ENCODE measurements at places on chromosomes 2 and 18. TPM values are rescaled to one million over a fixed set of nuclear protein-coding genes. Genes with fewer than 3 reads are reported as not detected.

DNA sequence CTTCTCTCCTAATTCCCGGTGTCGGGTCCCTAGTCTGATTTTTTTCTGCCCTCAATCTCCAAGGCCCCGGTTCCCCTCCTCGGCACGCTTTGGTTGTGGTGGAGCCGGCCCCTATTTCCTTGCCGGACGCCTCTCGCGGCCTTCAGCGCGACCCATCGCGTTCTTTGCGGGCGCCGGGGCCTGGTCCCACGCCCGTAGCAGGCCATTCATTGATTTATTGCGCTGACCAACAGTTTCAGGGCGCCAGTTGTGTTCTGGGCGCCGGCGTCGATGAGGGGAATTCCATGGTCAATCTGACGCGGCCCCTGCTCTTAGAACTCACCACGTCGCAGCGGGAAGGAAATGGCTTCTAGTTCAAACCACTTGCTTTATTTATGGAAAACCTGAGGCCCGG, 396 bp downstream of the CNOT9 start:
- peak; percentile 30 for DNase-seq

DNA sequence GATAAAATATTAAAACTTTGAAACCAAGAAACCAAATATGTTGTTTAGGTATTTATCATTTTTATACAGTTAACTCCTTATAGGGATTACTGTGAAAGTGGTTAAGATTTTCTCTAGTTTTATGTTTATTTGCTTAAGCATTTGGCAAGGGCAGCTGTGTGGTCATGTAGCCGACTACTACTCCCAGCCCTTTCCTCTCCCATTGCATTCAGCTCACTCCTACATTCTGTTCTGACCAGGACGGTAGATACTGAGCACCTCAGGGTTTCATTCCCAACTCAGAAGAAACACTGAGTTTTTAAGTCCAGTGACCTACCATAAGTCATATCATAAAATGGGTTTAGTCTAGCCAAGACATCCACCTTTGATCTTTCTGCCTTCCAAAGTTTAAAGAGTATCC, 19.8 kb downstream of the FZD5 start:
- DNase-seq, result no peak

DNA sequence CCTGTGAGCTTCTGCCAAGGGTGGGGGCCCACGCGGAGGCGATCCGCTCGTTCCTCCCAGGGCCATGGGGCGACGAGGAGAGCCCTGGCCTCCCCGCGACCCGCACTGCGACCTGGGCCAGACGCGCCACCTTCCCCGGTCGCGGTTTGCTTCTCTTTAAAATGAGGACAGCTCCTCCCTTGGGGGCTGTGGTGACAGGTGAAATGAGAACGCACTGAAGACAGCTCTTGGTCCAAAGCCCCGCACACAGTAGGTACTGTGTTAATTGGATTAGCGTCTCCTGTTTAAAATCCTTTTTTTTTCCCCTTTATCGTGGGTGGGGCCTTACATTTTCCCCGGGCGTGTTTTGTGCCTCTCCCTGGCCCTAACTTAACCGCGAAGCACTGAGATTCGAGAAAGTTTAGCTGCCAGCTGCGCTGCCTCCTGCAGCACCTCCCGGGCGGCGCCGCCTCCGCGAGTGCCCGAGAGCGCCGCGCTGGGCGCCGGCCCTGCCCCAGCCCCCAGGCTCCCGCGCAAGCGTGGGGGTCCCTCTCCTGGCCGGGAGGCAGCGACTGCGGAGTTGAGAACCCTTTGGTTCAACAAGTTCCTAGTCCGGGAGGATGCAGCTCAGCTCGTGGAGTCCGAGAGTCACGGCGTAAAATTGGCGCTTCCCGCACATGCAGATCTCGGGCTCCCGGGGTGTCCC, 1.1 kb downstream of the HPCAL1 start:
- no peak for DNase-seq

DNA sequence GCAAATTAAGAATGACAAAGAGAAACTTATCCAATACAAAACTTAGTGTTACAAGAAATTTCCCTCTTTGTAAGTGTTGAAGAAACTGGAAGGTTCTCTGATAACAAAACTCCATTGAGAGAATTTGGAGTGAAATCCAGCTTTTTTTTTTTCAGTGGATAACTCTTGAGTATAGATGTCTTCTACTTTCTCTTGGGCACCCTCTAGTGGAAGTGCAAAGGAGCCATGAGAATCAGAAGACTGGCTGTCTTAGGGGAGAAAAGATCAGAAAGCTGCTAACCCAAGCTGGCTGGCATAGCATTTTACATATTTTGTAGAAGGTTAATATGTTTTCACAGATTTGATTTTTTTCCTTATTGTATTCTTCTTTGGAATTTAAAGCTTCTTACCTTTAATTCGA, 138.8 kb upstream of the SATB2 start:
- DNase-seq, result no peak

GRCh38 chr18:22272242-22272641, 102.9 kb downstream of the GATA6 start:
- DNase-seq, result no peak

- no peak for DNase-seq
These were observed 37.1 kb upstream of the CTLA4 start for GRCh38 chr2:203830304-203831055.

DNA sequence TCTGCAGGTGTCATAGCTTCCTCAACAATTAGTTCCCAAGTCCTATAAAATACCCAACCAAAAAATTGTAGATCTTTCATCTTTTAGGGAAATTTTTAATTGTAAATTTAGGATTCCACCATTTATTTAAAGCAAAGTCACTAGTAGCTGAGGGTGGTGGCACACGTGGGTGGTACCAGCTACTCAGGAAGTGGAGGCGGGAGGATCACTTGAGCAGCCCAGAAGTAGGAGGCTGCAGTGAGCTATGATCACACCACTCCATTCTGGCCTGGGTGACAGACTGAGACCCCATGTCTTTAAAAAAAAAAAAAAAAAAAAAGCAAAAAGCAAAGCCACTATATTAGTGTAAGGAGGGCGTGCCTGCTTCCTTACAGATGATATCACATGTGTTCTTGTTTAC, 60.3 kb upstream of the GREB1L start:
- no peak for DNase-seq

The CRYBA2 gene
- not detected for total RNA-seq

DNA sequence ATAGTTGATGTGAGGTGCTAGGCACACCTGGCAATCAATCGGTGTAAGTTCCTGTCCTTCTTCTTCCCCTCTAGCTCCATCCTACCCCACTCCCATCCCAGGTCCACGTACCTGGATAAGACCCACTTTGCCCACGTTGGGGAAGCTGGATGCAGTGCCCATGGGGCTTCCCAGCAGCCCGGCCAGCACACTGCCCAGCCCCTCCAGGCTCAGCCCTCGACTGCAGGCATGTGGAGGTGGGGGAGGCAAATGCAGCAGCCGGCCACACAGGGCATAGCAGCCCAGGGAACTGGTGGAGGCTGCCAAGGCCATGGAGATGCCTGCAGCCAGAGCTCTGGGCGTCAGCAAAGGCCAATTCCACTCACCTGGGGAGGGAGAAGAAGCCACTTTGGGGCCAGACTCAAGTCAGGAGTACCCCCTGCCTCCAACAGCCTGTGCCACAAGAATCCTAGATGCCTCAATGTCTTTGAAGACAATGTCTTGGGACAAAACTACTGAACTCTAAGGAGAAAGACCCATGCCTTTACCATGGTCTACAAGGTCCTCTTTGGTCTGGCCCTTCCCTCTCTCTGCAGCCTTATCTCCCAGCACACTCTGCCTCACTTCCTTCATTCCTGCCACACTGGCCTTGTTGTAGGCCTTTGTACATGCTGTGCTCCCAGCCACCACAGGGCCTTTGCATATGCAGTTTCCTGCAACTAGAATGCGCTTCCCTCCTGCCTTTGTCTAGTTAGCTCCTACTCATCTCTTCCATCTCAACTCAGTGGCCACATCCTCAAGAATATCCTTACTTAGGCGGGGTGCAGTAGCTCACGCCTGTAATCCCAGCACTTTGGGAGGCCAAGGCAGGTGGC, 4.5 kb downstream of the SLC23A3 start:
- no peak for DNase-seq

GRCh38 chr18:57576316-57576715, 10.2 kb downstream of the FECH start:
- DNase-seq, result no peak

GRCh38 chr2:224901121-224901676, 141.1 kb downstream of the DOCK10 start:
- no peak for DNase-seq

The TNFAIP6 gene
- 9.5 TPM for total RNA-seq

- DNase-seq, result no peak
These were observed 53.6 kb upstream of the HNMT start for GRCh38 chr2:137910641-137911040.

- DNase-seq, result no peak
These were observed 19.9 kb upstream of the FAM98A start for GRCh38 chr2:33619028-33619427.

DNA sequence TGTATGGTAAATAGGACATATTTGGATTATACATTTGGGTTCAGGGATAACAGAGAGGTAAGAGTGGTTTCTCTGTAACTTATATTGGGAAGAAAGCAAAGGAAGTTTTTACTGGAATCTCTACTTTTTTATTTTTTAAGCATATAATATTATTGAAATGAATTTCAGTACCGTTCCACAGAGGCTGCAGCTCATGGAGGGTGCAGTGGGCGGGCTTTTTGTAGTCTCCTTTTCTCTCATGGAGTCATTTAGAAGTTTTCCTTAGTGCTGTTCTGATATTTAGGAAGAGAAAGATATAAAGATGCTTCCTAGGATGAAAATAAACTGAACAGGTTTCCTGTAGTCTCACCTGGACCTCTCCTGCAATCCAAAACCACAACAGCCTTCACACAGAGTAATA, 1153.3 kb upstream of the TMEFF2 start:
- DNase-seq, result no peak

DNA sequence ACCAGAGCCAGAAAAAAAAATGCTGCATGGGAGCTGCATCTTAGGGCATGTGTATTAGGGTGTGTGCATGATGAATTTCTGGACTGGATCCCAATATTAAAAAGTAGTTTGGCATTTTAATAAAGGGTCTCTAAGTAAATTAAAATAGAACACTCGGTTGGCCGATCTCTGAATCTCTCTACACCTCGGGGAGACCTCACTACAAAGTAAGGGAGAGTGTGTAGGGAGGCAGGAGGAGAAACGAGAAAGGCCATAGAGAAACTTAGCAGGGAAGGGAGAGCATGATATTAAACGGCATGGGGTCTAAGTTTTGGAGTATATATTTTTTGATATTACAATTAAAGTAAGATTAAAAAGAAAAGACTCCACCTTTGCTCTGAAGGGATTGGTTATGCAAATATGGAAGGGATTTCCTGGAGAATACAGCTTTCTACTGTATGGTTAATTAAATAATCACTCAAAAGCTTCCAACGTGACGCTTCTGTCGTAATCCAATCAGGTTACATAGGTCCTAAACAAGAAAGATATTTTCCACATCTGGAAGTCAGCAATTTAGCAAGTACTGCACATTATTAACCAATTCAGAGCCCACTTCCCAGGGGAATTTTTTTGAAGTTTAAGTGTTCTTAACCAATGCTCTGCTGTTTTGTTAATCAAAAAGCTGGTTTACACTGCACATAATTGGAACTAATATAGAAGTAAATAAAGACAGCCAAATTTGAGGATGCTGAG, 1.0 kb upstream of the ZEB2 start:
- no peak for DNase-seq

- DNase-seq, result no peak
These were observed 171.3 kb downstream of the NDUFA10 start for GRCh38 chr2:239853706-239854327.

DNA sequence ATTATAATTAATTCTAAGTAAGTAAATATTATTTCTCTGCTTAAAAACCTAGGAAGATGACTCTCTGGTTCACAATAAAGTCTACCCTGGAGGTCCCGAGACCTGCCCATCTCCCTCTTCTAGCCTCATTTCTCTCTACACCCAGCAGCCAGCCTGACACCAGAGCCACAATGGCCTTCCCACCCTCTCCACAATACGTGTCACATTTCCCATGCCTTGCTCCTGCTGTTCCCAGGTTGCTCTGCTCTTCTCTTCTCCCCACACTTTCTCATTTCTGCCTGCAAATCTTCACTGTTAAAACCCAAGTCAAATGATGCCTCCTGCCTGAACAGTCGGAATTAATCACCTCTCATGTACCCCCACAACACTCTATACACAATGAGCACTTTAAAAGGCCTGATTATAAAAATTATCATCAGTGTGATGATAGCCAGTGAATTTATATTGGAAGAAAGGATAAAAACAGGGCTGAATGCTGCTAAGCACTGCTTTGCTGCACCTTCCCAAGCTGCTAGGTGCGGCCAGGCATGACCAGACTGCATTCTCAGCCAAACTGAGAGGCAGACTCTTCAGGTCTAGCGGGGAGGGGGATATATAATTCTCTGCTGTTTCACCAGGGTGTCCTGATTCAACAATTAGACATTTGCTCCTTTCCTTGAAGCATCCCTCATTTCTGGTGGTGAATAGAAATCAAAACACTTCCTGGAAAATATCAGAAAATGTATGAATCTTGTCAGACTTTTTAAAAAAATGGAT, 160.6 kb downstream of the DTNA start:
- DNase-seq, result no peak

- no peak for DNase-seq
These were observed 20.0 kb upstream of the LYPD6 start for GRCh38 chr2:149310349-149310748.

DNA sequence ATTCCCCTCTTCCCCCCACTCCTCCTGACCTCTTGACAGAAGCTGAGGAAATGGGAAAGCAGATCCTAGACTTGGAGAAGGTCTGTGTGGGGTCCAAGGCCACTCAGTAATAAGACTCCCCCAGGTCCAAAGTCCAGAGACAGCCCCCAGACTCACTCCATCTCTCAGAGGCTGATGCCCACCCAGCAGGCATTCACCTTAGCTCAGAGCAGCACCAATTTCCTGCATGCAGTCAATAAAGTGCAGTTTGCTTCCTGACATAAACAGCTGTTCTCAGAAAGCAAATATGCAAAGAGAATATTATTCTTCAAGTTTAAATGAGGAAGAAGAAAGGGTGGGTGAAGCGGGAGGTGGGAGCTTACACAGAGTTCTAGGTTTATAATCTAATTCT, 84.1 kb upstream of the RTN4 start:
- DNase-seq, result no peak

- DNase-seq, result no peak
These were observed 228.7 kb downstream of the PIK3C3 start for GRCh38 chr18:42183746-42184145.

DNA sequence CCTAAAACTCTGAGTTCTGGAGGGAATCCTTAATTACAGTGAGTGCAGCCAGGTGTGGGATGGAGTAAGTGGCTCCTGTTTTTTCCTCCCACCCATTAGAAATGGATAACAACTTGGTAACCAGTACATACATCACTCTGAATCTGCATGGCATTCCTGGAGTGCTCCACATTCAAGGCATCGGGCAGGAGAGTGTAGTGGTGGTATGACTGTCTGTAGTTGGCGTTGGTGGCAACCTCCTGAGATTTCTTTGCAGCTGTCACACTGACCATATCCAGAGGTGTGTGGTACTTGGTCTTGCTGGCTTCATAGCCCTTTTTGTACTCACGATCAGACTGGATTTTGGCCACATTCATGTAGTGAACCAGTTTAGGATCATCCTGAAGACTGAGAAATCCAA, 68.3 kb downstream of the NEB start:
- no peak for DNase-seq

Measured in omental fat pad (tissue), 4 donors.